Calu3 (cell line): ENCODE measurements at places on chromosomes 3 and 15.

DNA sequence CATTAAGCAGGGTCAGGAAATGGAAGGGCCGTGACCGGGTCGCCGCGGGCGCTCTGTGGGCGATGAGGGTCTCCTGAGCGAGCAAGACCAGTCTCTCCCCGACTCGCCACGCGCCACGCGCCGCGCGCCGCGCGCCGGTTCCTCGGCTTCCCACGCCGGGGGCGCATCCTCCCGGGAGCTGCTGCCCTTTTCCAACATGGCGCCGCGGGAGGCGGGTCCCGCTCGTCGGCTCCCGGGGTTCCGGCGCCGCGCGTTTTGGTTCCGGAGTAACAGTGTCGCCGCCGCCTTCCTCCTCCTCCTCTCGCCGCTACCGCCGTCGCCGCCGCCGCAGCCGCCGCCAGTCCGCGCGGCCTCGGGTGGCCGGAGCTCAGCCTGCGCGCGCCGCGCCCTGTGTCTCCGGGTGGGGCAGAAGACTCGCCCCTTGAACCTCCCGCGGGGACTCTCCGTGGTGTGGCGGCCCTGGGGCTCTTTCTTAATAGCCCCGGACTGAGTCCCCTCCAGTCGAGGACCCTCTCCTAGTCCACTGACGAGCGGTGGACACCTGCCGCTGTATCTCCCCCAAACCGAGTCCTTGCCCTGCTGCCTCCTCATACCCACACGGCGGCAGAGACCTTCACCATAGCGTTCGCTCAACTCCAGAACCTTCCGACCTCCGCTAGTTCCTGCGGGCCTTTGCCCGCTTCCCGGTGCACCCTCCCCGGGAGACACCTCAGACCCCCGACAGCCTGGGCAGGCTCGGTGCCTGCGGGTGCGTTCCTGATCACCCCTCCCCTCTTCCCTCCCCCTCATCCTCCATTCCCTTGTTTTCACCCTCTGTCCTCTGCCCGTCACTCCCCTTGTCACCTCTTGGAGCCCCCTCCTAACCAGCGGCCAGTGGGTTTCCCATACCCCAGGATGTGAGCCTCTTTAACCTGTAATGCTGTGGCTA lies at the start of gene MAP2K5:
Gene MAP2K5, plus strand, starts transcription at position 284 of the 928 bp plus-strand sequence. Its CDS starts 633 bp downstream, at position 917.
- DNase-seq = peak; percentile 90

GRCh38 chr15:83444936-83445335 lies 2.2 kb upstream of the SH3GL3 start:
- DNase-seq = no peak

GRCh38 chr15:99132634-99133287 lies 27.9 kb downstream of the SYNM start:
- no peak for DNase-seq

DNA sequence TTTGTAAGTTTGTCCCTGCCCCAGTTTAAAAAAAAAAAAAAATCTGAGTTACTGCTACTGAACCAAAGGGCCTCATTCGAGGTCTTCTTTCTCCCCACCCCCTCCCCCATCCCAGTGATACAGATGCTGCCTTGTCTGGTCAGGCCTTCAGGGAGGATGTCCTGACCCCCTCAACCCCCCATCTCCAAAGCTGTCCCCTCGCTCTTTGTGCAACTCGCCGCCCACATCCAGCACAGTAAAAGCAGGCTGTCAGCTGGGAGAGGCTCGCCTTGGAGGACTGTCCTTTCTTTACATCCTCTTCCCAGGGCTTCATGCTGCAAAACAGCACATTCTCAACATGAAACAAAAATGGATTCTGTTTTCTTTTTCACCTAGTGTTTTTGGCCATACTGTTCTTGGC lies 133.4 kb downstream of the VGLL4 start:
- DNase-seq = no peak

DNA sequence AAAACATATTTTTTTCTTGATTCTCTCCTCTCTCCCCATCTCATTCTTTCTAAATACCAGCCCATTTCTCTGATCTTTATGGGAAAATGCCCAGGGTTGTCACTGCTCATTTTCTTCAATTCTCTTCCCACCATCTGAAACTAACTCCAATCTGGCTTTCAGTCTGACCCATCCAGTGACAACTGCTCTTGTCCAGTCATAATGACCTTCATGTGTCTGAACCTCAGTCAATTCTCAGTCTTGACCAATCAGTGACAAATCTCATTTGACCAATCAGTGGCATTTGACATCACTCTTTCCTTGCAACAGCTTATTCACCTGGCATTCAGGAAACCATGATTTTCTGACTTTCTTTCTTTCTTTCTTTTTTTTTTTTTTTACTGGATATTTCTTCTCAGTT lies 15.1 kb downstream of the VEPH1 start:
- no peak for DNase-seq
